ENCODE measurements at places on chromosomes 4 and X. TPM values are rescaled to one million over a fixed set of nuclear protein-coding genes. Genes with fewer than 3 reads are reported as not detected.

GRCh38 chr4:2337131-2337723, 75.3 kb upstream of the MXD4 start:
- no peak overlapping the region for H3K4me3 ChIP-seq
- H3K4me1 ChIP-seq, result no peaks in the 10 kb centered on the region
- H3K36me3 ChIP-seq, result peaks cover 53% of the 10 kb centered on the region
- ATAC-seq, result no peak
- H3K27me3 ChIP-seq, result no peaks in the 10 kb centered on the region

DNA sequence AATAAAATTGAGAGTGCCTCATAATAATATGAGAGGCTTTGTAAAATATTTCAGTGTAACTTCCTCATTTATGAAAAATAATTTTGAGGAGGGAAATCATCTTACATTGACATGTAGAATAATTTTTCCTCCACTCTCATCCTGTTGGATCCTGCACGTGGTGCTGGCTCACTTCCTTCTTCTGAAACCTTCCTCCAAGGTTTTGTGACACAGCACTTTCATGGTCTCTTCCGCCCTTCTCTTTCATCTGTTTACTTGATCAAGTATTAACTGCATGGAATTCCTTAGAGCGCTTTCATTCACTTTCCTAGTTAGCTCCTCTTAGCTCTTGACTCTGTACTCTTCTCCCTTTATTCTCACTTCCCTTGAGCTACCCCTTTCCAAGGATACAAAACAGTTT, 246.5 kb downstream of the RAPGEF2 start:
- H3K27me3 ChIP-seq, result no peaks in the 10 kb centered on the region
- H3K4me3 ChIP-seq, result no peak overlapping the region
- H3K4me1 ChIP-seq, result no peaks in the 10 kb centered on the region

GRCh38 chr4:146548443-146548842, 26.7 kb upstream of the SLC10A7 start:
- no peaks in the 10 kb centered on the region for H3K27me3 ChIP-seq
- no peak overlapping the region for H3K4me3 ChIP-seq
- H3K4me1 ChIP-seq, result no peaks in the 10 kb centered on the region

GRCh38 chr4:124157396-124158083, 555.0 kb downstream of the ANKRD50 start:
- H3K27me3 ChIP-seq, result no peaks in the 10 kb centered on the region
- H3K4me1 ChIP-seq, result no peaks in the 10 kb centered on the region
- ATAC-seq, result no peak
- no peaks in the 10 kb centered on the region for H3K36me3 ChIP-seq
- no peak overlapping the region for H3K4me3 ChIP-seq
- no peak overlapping the region for H3K27ac ChIP-seq

GPR50 gene
- not detected for total RNA-seq

STK32B gene
- total RNA-seq, result 1.9 TPM

PSAPL1 gene
- total RNA-seq, result 0.15 TPM

All from gastroesophageal sphincter (tissue), 4 donors.